ENCODE measurements at places on chromosomes 12 and 14. TPM values are rescaled to one million over a fixed set of nuclear protein-coding genes. Genes with fewer than 3 reads are reported as not detected.

DNA sequence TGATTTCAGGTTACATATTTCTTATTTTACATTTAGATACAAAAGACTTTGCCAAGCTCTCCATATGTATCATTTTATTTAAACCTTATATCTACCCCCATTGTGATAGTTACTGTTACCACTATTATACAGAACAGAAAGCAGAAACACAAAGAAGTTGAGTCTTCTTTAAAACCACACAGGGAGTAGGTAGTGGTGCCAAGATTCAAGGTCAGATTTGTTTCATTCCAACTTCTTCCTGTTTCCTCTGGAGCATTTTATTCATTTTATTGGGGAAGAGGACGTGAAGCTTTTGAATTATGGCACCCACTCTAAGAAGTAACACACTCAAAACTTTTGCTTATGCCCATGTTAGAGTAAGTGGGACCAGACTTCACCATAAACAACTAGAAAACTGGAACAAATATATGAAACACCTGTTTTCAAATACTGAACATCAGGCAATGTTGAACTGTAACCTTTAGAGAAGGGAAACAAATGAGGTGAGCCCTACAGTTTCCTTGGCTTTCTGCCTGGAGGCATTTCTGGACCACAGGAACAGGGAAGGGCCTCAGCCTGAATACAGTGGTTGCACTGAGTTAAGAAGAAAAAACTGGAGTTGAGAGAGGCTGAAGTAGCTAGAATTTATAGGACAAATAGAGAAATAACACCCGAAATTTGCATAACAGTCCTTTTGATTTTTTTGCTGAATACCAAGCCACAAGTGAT lies 160.4 kb upstream of the SSTR1 start:
- DNase-seq, result no peak

- DNase-seq, result no peak
Measured at GRCh38 chr12:13942826-13943225, 38.6 kb downstream of the GRIN2B start.

DNA sequence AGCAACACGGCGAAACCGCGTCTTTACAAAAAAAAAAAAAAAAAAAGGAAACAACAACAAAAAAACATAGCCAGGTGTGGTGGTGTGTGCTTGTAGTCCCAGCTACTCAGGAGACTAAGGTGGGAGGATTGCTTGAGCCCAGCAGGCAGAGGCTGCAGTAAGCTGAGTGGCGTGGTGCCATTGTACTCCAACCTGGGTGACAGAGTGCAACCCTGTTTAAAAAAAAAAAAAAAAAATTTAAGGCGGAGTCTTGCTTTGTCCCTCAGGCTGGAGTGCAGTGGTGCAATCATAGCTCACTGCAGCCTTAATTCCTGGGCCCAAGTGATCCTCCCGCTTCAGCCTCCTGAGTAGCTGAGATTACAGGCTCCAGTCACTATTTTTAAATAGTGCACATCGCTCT lies 18.2 kb upstream of the FIGNL2 start:
- no peak for DNase-seq

TAS2R46 gene
- 1.8 TPM for total RNA-seq

USP15 gene
- 78.9 TPM for total RNA-seq
